CD4-positive, alpha-beta T cell treated with Interleukin-1 beta for 1 hour (primary cell): ENCODE measurements at places on chromosomes 5 and 9.
A peak's percentile ranks its signal among the peaks of the same experiment; 100 is the strongest.

DNA sequence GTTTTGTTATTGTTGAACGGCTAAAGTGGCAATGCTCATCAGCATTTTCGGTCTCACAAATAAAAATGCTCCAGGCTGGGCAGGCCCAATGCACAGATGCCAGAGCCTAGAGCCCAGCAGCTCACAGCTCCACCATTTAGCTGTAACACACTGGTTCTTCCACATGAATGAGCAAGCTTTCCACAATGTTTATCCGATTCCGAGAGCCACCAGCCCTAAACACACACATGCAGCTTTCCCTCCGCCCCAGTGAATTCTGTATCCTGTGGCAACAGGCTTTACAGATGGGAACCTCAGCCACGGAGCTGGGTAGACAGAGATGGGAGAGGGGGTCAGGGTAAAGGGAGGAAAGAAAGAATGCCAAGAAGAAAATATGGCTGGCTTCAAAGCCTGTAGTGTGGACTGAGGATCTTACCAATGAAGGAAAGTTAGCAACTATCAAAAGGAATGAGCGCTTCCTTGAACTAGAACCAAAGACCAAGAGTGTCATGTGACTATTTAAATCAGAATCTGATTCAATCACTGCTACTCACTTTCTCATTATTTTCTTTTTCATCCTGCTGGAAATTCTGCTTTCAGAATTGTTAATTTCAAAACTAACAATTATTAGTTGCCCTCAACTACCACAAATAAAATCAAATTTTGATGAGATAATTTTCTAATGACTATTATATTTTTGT lies 77.1 kb downstream of the MRPS27 start:
- no peak for DNase-seq

GRCh38 chr9:2082772-2083171 lies 67.6 kb downstream of the SMARCA2 start:
- DNase-seq: no peak

DNA sequence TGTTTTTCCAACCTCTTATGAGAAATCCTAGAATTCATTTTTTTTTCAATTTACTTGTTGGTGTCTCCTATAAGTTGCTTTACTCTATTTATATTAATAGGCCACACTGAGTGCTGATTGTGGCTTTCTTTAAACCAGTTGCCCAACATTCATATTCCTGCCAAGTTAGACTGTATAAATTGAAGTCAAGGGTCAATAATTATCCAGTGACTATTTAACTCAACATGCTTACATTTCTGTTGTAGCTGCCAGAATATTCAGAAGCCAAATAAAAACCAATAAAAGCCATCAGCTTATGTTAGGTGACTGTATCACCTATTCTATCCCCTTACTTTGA lies 169.0 kb downstream of the PTPRD start:
- DNase-seq: no peak

GRCh38 chr5:179832039-179832745 lies 11.5 kb downstream of the SQSTM1 start:
- DNase-seq: no peak

DNA sequence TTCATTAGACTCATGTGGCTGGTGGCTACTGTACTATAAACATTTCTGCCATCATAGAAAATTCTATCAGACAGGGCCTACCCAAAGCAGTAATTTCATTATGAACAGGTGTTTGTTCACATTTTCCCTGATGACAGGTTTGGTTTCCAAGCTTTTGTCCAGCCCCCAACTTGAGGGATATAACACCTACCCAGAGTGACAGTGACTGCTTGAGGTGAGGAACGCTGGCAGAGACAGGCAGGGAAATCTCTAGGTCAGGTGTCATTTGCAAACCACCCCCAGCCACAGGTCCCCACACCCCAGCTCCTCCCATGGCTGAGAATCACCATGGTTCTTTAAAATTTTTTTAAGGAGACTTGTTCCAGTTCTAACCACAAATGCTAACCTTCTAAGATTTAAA lies 25.5 kb downstream of the GOLM1 start:
- DNase-seq: no peak

- no peak for DNase-seq
These were observed 16.6 kb downstream of the SQSTM1 start for GRCh38 chr5:179837076-179838011.

DNA sequence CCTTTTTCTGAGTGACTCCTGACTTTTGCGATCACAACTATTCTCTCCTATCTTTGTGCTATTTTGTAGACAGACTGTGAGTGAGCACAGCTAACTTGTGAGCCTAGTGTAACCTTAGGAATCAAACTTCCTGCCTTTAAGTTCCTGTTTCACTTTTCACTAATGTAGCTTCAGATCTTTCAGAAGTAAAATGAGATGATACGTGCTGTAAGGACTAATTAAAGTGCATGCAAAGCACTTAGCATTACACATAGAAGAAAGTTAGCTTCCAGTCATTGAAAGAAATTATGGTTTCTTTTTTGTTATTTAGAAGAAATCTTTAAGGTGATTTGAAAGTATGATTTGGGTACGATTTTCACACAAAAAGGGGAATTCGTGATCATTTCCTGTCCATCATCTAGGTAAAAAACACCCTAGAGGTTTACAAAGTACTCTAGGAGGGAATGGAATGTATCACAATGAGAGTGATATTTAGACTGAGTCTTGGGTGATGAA lies 122.7 kb downstream of the ST8SIA4 start:
- DNase-seq: peak; percentile 32

GRCh38 chr5:108634010-108634616 lies 113.6 kb upstream of the FER start:
- no peak for DNase-seq

- no peak for DNase-seq
These were observed 65.8 kb downstream of the NDUFAF2 start for GRCh38 chr5:61010467-61011454.

GRCh38 chr5:31939151-31939550 lies 235.0 kb downstream of the GOLPH3 start:
- DNase-seq: no peak

DNA sequence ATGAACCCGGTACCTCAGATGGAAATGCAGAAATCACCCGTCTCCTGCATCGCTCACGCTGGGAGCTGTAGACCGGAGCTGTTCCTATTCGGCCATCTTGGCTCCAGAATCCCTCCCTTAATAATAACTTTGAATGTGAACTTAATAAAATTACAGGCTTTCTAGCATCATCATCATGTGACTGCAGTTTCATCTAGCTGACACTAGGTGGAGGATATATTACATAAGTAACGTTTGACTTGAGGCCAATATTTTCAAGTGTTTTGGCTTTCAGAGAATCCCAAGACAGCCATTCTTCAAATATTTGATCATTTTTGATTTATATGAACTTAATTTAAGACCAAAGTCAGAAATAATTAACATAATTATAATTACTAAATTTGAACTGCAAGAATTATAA lies 474.9 kb upstream of the CDH10 start:
- DNase-seq: no peak

- no peak for DNase-seq
These were observed 1061.8 kb downstream of the CDH12 start for GRCh38 chr5:21791304-21791703.

- no peak for DNase-seq
These were observed 21.6 kb downstream of the NFX1 start for GRCh38 chr9:33311953-33312352.

DNA sequence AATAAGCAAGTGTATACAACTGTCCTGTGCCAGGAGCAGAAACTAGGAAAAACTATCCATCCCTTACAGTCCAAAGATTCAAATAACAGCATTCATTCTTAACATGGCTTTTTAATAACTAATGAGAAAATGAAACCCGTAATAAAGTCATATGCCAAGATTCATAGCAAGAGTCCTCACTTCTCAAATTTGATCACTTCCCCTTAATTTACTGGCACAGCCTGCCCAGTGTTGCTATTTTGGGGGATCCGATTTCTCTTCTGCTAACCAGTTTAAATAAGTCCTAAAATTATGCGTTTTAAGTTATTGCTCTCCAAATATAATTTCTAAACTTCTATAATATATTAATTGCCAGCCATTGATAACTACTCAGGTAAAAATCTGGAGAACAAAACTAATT lies 177.0 kb upstream of the PTGER4 start:
- DNase-seq: no peak

DNA sequence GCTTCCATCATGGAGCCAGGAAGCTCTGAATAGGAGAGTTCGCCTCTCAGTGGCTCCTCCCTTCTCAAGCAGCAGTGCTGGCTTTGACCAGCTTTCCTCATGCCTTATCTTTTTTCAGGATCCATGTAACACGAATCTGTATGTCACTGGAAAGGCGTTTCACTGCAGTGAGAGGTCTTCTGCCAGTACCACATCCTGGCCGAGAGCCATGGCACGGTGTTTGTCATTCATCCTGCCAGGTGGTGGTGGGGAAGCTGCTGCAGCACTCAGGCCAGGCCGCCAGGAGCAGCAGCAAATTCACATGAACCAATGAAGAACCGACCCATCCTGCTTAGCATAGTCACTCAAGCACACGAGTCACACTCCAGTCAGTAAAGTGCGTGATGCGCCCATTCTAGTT lies 179.0 kb downstream of the FANCC start:
- no peak for DNase-seq

DNA sequence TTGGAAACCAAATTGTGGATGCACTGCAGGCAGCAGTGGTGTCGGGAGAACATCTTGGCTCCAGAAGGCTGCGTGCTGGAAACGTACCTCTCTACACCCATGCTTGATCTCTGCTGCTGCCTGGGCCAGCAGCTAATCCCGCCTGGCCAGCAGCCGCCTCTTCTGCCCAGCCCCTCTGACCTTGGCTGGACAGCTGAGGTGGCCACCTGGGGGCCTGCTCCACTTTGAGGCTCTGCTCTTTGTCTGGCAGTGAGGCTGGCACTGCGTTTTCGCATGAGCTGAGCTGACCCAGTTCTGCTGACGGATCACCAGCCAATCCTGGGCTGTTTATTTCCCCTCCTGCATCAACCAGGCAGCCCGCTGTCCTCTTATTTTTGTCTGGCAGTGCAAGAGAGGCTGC lies 154.9 kb downstream of the TENT4A start:
- no peak for DNase-seq

- DNase-seq: no peak
These were observed 181.0 kb upstream of the MAST4 start for GRCh38 chr5:66415208-66415607.

- DNase-seq: no peak
These were observed 87.5 kb downstream of the TTC39B start for GRCh38 chr9:15219546-15219945.

- DNase-seq: no peak
These were observed 69.3 kb downstream of the MACIR start for GRCh38 chr5:103327893-103328292.

GRCh38 chr5:167831754-167832504 lies 459.5 kb upstream of the WWC1 start:
- no peak for DNase-seq

DNA sequence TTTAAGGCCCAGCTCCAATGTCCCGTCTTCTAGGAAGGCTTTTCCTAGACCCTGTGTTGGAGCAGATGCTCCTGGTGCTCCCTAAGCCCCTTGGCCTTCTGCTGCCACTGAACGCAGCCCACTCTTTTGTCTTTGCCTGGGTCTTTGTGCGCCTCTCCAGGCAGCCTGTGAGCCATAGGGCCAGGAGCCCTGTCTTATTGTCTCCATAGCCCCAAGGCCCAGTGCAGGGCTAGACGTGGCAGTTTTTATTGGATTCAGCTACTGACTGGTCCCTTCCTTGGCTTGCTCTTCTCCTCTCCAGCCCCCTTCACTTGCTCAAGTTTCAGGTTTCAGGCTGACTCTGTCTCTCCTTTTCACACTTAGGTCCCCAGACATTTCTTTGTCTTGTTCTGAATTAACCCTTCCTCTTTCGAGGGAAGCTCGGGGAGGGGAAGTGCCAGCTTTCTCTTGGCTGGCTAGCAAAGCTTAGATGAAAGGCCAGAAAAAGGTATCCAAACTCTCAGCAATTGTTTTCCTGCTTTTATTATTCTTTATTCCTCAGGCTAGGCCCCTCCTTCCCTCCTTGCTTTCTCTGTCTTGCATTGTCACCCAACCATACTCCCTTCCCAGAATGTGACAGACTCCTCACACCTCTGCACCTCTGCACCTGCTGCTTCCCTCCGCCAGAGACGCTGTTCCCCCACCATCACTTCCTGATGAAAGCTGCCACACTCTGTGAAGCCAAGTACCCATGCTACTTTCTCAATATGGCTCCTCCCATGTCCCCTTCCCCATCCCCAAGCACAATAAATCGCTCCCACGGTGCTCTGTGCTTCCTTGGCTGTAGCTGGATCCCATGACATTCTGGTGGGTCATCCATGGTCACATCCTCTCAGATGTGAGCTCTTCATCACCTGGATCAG lies 101.6 kb upstream of the CPEB4 start:
- DNase-seq: peak; percentile 26

GRCh38 chr5:91176288-91177016 lies 206.7 kb downstream of the ARRDC3 start:
- DNase-seq: no peak

GRCh38 chr5:87787625-87788256 lies 375.0 kb upstream of the CCNH start:
- DNase-seq: no peak

GRCh38 chr9:13278368-13279246 lies 885 bp downstream of the MPDZ start:
- no peak for DNase-seq

GRCh38 chr5:16809395-16810207 lies 126.5 kb downstream of the MYO10 start:
- DNase-seq: no peak

GRCh38 chr5:28903643-28904042 lies 1865.3 kb upstream of the CDH9 start:
- DNase-seq: no peak

DNA sequence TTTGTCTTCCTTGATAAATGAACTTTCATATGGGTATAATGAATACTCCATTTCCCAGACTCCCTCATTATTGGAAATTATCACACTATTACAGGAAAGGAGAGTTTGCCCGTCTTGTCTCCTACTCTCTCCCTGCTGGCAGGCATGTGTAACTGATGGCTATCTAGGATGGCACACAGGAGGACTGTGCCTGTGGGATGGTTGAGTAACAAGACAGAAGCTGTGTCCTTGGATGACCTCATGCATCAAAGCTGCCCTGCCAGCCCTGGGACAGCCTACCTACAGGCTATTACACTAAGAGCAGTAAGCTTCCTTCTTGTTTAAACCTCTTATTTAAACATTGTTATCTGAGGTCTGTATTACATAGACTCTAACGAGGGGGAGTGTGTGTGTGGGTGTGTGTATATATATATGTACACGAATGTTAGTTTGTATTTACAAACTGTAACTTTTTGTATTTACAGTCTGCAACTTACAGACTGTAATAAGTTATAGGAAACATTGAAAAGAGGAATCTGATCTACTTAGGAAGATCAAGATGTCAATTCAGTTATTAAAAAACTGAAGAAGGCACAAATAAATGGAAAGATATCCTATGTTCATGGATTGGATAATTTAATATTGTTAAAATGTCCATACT lies 247.6 kb upstream of the ACO1 start:
- no peak for DNase-seq

GRCh38 chr9:71607461-71607881 lies 160.8 kb downstream of the CEMIP2 start:
- DNase-seq: no peak

- no peak for DNase-seq
These were observed at the start of gene PTGR1 for GRCh38 chr9:111599092-111599954. Gene PTGR1 (minus strand): TSS chr9:111599647. CDS start chr9:111597422, 2,225 bp downstream.
